Fibroblast of skin of left quadriceps (primary cell): ENCODE measurements at places on chromosomes 16 and 17.

GRCh38 chr17:82836823-82837357 is 2.9 kb downstream of the ZNF750 start:
- no peak for DNase-seq

DNA sequence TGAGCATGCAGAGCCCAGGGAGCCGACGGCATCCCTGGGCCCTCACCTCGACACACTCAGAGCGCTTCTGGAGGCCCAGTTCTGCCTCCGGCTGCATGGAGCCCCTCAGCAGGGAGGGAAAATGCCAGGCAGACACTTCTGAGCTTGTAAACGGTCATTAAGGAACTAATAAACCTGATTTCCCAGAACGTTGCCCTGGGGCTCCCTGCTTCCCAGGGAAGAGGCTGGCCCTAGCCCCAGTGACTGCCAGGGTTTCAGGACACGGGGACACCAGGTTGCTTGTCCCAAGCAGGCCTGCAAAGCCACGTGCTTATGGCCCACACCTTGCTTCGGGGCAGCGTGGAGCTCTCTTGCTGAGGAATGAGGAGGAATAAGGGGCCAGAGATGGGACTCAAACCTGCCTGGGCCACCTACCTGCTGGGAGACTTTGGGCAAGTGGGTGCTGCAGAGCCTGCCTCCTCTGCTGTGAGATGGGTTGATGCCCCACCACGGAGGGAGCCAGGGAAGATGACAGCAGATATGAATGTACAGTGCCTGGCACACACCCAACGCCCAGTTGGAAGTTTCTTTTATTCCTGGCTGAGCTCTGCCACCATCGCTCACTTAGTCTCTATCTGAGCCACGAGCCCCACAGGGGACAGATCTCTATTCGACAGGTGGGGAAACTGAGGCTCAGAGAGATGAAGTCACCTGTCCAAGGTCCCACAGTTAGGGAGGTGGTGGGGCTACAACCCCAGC is 5.4 kb downstream of the RHBDF2 start:
- DNase-seq = no peak

- DNase-seq = no peak
Observed at GRCh38 chr16:56999409-57000270, 10.3 kb downstream of the NLRC5 start.

DNA sequence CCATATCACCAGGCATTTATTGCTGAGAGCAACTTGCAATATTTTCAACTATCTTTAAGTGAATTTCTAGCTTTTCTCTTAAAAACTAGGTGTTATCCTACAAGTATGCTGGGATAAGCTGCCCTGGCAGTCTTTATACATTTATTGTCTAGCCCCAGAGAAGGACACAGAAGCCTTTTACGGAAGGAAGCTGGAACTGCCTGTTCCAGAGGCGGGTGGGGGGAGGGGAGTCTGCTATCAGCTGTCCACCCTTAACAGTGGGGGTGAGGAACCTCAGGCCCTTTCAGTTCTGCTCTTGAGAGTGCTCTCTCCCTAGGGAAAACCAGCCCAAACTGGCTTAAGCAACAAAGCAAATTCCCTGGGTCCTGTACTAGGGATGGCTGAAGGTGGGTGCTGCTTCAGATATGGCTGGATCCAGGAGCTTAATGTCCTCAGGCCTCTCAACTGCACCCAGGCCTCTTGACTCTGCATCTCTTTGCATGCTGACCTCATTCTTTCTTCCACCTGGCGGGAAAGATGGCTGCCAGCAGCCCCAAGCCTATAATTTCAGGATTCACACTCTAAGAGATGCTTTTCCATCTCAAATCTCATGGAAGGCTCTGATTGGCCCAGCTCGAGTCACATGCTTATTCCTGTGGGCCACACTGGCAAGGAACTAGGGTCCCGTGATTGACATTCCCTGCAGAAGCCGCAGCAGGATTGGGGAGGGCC is 16.6 kb downstream of the NAGPA start:
- DNase-seq = no peak

DNA sequence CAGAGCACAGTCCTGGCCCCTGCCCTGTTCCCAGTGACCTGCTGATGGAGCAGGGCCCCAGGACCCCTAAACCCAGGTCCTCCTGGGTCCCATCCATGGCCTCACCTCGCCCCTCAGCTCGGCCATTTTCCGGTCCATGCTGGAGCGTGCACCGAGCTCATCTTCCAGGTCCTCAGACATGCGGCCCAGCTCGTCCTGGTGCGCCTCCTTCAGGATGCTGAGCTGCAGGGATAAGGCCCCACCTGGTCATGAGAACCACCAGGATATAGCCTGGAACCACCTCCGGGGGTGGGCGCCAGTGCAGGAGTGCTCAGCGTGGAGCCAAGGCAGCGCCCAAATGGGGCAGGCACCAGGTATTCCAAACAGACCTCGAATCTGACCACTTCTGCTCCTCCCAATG is 17.9 kb downstream of the CCDC102A start:
- DNase-seq = no peak

GRCh38 chr17:48997103-48997826 is at the start of gene IGF2BP1:
TSS of gene IGF2BP1 (plus strand) at chr17:48997385. CDS start at chr17:48997746, 361 bp downstream.
- DNase-seq = peak; percentile 46

GRCh38 chr16:2836646-2837508 is 6.8 kb downstream of the ZG16B start:
- no peak for DNase-seq

DNA sequence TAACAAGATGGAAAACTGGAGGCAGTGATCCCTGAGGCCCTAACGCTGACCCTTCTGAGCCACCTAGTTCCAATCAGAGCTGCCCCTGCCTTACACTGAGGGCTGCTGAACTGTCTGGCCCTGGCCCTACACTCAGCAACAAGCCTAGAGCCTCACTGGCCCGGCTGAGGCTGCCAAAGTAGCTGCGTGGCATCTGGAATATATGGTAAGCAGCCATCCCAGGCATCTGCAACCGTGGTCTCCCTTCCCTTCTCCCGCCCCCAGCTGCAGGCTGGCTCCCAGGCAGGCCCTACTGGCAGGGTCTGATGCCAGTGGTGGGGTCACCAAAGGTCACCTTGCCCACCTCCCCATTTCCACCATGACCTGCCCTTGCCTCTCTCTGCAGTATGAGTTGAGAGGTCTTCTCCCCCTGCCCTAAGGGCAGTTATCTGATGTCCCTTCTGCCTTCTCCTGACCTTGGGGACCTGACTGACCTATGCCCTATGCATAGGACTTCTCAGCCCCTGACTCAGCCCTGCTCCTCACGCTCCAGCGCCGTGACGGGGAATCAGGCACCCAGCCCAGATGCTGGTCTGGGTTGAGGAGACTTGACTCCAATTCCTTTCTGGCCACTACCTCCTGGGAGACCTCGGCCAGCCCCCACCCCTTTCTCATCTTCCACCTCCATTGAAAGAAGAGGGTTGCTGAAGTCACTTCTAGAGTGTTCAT is 45.3 kb downstream of the CPNE2 start:
- no peak for DNase-seq

DNA sequence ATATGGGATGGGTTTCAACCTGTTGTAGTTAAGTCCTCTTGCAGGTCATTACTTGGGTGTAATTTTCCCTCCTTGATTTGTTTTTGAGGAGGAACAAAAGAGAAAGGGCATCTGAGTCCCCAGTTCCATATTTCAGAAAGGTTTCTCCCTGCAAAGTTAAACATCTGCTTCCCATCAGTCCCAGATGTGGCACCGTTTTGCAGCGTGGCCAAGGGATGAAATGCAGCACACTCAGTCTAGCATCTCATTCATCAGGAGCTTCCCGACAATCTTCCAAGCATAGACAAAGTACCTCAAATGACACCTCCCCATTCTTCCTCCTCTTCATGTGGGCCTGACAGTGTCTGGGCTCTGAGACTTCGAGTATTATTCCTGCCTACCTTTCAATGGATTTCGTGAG is 363.7 kb upstream of the SOX9 start:
- no peak for DNase-seq

DNA sequence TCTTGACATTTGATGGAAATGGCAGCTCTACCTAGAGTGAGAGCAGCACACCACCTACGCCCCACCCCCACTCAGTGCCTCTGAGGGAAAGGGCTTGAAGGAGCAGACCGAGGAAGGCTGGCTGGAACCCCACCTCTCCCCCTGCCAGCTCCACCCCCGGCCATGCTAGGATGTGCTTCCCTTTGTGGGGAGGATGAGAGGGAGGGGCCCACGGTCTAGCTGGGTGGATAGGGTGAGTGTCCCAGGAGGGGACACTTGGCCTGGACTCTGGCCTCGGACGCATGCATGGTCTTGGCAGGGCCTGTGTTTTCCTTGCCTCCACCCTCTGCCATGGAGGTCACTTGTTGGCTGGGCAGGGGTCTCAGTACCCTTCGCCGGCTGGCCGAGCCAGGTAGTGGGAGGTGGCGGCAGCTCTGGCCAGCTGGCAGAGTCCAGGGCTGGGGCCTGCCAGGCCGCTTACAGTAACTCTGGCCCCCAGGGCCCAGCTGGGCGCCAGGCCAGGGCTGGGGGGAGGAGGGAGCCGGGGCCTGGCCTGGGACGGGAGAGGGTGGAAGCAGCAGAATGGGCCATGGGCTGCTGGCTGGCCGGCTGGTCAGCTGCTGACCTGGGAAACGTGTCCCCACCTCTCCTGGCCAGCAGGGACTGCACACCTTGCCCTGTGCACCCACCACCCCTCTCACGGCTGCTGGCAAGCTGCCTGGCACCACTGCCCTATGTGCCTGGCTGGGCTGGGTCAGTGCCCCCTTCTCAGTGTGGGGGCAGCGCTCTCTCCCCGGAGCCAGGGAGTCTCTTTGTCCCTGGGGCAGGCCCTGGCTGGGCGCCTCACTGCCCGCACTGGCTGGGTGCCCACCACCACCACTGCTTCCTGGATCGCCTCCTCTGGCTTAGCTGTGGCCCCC is 23.0 kb downstream of the RARA start:
- no peak for DNase-seq

DNA sequence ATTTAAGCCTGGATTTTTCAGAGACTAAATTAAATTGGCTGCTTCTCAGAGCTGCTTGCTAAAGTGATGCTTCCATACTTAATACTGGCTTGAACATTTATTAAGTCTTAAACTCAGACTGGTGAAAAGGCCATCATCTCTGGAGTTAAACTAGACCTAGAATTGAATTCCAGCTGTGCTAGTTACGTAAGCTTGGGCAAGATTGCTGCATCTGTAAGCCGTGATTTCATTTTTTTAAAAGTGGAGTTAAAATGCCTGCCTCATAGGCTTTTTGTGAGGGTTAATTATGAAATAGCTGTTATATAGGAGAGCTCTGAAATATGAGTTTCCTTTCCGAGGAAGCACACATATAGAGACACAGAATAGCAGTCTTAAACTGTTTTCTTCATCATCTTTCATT is 84.7 kb downstream of the VAT1L start:
- no peak for DNase-seq

GRCh38 chr17:81483085-81483861 is 29.3 kb downstream of the ACTG1 start:
- no peak for DNase-seq

DNA sequence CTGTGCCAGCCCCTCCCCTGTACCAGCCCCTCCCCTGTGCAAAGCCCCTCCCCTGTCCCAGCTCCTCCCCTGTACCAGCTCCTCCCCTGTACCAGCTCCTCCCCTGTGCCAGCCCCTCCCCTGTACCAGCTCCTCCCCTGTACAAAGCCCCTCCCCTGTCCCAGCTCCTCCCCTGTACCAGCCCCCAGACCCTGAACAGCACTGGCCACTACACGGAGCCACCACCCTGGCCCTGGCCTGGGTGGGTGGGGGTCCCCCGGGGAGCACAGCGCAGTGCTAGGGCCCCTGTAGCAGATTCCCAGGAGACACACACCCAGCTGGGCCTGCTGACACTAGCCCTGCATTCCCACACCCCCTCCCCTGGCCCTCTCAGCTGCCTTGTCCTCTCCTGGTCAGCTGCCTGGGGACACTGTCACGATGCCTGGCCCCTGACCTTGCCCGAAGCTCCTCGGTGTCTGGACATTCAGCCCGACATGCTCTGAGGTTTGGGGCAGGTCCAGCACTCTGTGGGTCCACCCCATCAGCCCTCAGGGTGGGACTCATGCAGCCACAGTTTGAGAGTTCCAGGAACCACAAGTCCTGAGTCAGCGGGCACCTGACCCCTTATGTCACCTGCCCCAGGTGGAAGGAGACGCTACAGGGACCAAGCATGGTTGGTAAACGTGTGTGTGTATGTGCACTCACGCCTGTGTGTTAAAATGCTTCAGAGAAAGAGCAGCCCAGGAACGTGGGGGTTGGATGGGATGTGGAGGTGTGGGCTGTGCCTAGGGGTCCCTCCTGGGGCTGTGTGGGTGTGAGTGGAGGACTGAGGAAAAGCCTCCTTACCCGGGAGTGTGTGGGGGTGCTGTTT is 114.2 kb downstream of the METRNL start:
- DNase-seq = no peak

DNA sequence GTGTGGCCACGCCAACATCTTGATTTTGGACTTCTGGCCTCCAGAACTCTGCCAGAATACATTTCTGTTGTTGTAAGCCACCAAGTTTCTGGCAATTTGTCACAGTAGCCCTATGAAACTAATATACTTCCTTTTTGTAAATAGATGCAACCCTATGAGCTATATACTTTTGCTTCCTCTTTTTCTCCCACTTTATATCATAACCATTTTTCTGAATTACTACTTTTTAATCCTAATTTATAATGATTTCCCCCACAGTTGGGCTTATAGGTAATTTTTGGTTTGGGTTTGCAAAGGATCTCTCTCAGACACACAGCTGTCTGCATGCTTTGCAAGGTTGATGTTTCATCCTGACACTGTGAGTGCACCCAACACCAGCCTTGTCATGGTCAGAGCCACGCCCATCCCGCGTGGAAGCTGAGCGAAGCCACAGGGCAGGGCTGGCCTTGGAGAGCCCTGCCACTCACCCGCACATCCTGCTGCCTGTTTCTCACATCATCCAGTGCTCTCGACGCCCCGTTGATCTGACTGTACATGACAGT is 5.8 kb downstream of the TRIM25 start:
- no peak for DNase-seq

- DNase-seq = peak; percentile 6
Observed at GRCh38 chr17:41178843-41179616, 1.0 kb upstream of the KRTAP4-2 start.

DNA sequence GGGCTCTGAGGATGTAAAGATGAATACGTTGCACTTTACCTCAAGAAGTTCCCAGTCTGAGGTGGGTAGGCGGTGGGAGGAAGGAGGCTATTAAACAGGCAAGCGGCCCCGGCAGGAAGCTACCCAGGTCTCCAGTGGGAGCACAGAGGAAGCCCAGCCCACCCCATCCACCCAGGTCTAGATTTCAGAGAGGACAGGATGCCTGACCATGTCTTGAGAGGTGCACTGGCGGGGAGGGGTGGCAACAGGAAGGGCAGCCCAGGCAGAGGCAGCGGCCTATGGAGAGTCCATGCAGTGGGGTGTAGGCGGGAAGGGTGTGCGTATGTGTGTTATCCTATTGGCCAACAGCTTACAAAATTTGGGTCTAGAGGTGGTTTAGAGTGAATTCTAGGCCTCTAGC is 13.9 kb downstream of the SARM1 start:
- no peak for DNase-seq

GRCh38 chr16:75105306-75106061 is 11.1 kb downstream of the LDHD start:
- DNase-seq = no peak

- DNase-seq = no peak
Observed at GRCh38 chr16:77540646-77541045, 105.8 kb upstream of the ADAMTS18 start.
